ENCODE measurements at places on chromosomes 3 and 15. TPM values are rescaled to one million over a fixed set of nuclear protein-coding genes. Genes with fewer than 3 reads are reported as not detected.

CCR2 gene
- total RNA-seq = not detected

SCAANT1 gene
- 1.7 TPM for total RNA-seq

CDHR4 gene
- total RNA-seq = not detected

ITIH3 gene
- 0.17 TPM for total RNA-seq

RPUSD3 gene
- 22.1 TPM for total RNA-seq

NR1I2 gene
- under 0.01 TPM for total RNA-seq

CPNE4 gene
- total RNA-seq = not detected

ERC2 gene
- 0.26 TPM for total RNA-seq

DPH3 gene
- total RNA-seq = 28.2 TPM

LINGO1 gene
- total RNA-seq = not detected

C3orf85 gene
- not detected for total RNA-seq

FOXL2NB gene
- not detected for total RNA-seq

Measured in fibroblast of lung (primary cell).